ENCODE measurements at places on chromosomes 1 and 21.

DNA sequence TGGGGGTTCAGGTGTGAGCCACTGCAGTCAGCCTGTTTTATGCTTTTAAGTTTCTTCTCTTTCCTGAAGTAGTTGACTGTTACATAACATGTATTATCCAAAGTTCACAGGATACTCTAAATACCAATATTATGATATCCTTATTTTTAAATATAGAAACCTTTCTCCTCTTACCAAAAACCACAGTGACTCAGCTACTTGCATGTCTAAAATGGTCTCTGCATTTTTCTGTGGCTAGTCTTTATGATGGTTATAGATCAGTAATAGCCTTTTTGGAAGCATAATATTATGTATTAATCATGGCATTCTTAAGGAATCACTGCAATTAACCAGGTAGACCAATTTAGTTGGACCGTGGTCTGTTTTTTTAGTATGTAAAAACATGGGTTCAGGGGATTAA lies 210.8 kb upstream of the CACYBP start:
- H3K36me3 ChIP-seq, result no peaks in the 10 kb centered on the region
- no peaks in the 10 kb centered on the region for H3K27me3 ChIP-seq
- no peak overlapping the region for H3K27ac ChIP-seq

DNA sequence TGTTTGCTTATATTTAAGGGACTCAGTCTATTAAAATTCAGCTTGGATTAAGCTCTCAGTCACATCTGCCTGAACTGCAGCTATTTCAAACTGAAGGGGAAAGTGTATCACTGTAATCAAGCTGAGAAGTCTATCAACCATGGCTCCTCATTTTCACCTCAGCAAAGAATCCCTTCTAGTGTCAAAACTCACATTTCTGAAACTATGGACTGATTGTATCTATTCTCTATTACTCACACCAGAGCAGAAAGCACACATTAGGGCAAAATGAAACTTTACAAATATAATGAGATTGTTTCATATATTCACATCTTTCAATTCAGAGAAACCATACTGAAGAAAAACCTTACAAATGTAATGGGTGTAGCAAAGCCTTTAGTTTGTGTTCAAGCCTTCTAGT lies 14.6 kb upstream of the C1orf146 start:
- no peak for DNase-seq
- no peak overlapping the region for H3K27ac ChIP-seq
- H3K36me3 ChIP-seq, result no peaks in the 10 kb centered on the region
- H3K4me1 ChIP-seq, result no peaks in the 10 kb centered on the region

GRCh38 chr1:23477359-23478144 lies 6.4 kb downstream of the ASAP3 start:
- peaks cover 2% of the 10 kb centered on the region for H3K36me3 ChIP-seq
- no peak for DNase-seq
- H3K27me3 ChIP-seq, result no peaks in the 10 kb centered on the region
- peak overlapping the region; percentile 56 for H3K27ac ChIP-seq
- H3K4me1 ChIP-seq, result peaks cover 22% of the 10 kb centered on the region
- H3K4me3 ChIP-seq, result no peak overlapping the region

DNA sequence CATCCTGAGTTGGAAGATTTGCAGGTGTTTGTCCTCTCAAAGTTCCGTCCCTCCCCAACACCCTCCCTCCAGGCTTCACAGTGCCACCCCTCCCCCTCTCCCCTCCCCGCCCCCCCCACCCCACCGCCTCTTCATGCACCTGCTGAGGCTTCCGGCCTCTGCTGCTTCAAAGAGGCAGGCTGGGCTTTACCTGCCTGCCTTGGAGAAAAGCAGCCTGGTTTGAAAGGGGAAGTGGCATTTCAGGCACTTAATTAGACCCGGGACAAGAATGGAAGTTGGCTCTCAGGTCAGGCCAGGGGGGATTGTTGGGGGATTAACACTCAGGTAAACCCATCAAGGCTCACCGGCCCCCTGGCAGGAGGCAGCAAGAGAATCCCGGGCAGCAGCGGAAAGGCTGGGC lies 21.1 kb downstream of the PAX7 start:
- no peak overlapping the region for H3K27ac ChIP-seq
- no peak for DNase-seq
- H3K27me3 ChIP-seq, result peaks cover 95% of the 10 kb centered on the region
- peaks cover 17% of the 10 kb centered on the region for H3K4me1 ChIP-seq

All from progenitor cell of endocrine pancreas (in vitro differentiated cells).